ENCODE measurements at places on chromosomes 5 and 9.
A peak's percentile ranks its signal among the peaks of the same experiment; 100 is the strongest.

DNA sequence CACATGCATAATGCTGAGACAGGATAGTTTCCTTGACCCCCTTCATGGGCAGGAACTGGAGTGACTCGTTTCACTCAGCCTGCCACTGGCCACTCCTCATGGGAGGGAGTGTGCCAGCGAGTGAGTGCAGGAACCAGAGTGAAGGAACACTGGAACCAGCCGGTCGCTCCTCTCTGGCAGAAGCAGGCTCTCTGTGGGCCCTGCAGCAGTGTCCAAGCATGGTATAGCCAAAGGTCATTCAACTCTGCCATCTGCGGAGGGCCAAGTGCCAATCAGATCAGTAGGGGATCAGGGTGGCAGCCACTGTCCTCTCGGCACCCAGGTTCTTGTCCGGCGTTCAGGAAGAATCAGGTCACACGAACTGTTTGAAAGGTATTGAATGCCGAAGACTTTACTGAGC, 169.3 kb upstream of the PPP1R2B start:
- no peak for DNase-seq

- no peak for DNase-seq
Observed at GRCh38 chr5:176334031-176334770, 27.4 kb downstream of the KIAA1191 start.

- no peak for DNase-seq
Observed at GRCh38 chr9:137705443-137705863, 86.6 kb downstream of the EHMT1 start.

DNA sequence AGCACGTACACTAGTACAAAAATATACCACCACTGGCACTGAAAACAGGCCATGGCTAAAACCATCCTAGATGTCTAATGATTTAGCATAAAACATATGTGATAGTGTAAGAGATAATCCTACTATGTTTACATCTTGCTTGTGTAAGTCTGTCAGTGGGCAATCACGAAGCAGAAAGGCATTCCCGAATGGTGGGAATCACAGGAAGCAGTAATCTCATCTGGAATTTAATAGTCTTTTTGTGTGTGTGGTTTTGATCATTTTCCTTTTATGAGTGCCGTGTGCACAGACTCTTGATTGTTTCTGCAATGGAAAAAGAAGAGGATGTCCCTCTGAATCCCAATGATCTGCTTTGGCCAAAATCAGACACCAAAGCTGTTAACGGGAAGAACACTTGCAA, 200.5 kb downstream of the EBF1 start:
- DNase-seq = no peak

GRCh38 chr5:149657324-149657723, 72.8 kb upstream of the PPARGC1B start:
- DNase-seq = no peak

DNA sequence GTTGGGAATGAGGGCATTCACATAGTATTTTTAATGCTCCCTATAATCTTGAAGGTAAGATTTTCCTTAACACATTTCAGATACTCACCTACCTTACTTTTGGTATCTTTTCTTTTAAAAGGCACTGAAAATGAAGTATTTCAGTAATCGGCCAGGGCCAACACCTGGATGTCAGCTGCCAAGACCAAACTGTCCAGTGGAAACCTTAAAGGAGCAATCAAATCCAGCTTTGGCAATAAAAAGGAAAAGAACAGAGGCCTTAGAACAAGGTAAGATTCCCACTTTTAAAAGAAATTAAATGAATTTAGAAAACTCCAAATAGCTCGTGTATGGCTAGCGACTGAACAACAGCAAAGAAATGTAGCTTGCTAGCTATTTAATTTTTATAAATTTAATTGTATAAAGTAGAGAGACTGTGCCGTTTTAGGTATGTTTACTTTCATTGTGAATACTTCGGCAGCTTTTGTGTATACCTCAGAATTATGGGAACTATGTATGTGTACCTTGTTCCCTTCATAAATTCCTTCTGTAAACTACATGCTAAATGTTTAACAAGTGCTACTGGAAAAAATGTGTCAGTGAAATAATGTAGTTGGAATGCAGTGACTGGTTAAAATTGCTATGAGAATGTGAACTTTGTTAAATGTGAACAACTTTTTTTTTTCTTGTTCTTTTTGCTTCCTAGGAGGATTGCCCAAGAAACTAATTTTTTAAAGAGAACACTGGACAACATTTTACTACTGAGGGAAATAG, 41.9 kb downstream of the CDK7 start:
- DNase-seq = no peak

DNA sequence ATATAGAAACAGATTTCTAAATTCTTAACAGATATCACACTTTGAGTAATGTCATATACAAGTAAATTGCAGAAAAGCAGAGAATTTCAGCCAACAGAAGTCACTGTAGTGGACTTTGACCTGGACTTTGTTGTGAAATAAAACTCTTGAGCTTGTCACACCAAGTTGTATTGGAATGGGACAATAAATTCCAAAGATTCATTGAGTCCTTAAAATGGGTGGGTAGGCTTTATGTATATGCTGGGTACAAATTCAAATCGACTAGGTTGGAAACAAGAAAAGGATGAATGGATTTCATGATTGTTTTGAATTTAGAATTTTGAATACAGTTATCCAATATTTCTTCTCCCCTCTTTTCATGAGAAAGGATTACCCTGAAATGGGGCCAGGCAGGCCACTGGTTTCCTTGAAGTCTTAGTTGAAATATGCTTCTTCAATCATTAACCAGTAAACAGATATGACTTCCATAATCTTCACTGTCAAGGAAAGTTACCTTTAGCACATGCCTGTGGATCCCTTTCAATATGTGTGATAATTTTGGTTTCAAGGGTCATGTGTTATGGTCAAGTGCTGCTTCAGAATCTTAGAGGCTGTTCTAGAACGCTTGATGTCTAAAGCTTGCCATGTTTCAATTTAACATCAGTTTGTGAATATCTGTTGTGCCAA, 25.7 kb downstream of the PIP5K1B start:
- no peak for DNase-seq

- no peak for DNase-seq
Observed at GRCh38 chr9:79686381-79687130, 114.8 kb downstream of the TLE4 start.

DNA sequence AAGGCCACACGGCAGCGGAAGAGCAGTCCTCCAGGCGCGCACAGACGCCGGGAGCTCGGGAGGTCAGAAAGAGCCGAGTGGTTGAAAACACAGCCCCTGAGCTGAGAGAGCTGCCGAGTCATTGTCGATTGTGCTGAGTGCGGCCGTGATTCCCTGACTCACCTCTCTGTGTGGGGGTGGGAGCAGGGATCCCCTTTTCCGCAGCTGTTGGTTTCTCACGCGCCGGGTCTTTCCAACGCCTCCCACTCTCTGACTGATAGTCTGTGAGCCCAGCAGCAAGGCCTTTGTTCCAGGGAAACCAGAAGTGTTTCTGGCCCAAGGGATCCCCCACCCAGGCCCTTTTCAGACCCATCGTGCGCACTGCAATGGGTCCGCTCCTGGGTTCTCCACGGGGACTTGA, 97.3 kb downstream of the MRPL36 start:
- no peak for DNase-seq

DNA sequence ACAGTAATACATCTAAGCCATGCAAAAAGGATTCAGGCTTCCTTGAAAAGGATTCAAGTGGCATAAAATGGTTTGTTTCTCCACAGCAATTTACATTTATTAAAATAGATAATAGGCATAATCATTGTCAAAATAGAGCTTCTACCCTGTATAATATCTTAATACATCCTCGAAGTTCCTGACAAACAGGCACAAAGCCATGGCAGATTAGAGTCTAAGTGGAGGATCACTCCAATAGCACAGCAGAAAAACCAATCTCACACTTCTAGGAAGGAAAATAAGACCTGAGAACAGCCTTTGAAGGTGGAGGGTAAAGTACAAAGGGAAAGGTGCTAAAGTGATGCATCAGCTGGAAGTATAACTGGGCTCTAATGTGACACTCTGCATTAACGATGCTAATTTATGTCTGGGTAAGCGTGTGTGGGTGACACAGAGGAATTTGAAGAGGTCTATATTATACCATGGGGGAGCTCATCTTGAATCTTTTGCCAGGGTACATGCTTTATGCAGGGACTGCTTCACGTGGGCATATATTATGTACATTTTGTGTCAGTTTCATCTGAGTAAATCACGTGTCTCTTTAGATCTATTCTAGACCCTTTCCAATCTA, 28.8 kb downstream of the PPP2R2B start:
- DNase-seq = no peak

GRCh38 chr5:42543774-42544173, 120.5 kb downstream of the GHR start:
- no peak for DNase-seq

- peak; percentile 21 for DNase-seq
Observed at GRCh38 chr9:37036371-37036775, 2.3 kb upstream of the PAX5 start.

- DNase-seq = no peak
Observed at GRCh38 chr5:176397736-176398420, 9.3 kb downstream of the HIGD2A start.

DNA sequence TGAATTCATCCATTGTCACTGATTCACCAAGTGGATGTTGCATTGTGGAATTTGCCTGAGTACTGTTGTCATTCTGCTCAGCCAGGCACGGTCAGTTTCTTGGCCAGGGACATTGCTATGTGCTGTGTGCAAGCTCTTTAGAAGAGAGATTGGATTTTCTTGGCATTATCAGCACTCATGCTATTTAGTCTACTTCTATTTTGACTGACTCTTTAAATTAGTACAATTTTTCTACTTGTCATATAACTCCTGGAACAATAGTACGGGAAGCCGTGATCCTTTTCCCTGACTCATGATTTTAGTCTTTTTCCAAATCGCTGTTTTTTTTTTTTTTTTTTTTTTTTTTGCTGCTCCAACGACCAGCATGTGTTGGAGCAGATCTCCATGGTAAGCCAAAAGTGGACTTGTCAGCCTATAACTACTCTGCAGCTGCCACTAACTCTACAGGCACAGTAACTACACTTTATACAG, 129.7 kb downstream of the CDC42SE2 start:
- no peak for DNase-seq

DNA sequence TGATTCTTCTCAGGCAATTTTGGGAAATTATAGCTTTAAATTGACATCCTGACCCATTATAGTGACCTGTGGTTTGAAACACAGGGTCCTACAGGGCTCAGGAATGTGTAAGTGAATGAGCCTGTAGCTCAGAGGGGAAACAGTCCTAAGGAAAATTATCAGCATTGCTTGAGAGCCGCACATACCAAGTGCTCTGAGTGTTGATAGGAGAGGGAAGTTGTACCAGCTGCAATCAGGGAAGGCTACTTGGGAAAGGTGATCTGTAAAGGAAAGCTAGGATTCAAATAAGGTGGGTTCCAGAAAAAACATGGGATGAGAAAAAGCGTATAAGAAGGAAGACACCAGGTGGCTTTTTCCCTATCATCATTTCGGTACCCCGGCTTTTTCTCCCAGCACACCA, 4.4 kb upstream of the SLC25A51 start:
- DNase-seq = no peak

GRCh38 chr9:130672466-130672865, 8.1 kb downstream of the PRDM12 start:
- DNase-seq = peak; percentile 76

DNA sequence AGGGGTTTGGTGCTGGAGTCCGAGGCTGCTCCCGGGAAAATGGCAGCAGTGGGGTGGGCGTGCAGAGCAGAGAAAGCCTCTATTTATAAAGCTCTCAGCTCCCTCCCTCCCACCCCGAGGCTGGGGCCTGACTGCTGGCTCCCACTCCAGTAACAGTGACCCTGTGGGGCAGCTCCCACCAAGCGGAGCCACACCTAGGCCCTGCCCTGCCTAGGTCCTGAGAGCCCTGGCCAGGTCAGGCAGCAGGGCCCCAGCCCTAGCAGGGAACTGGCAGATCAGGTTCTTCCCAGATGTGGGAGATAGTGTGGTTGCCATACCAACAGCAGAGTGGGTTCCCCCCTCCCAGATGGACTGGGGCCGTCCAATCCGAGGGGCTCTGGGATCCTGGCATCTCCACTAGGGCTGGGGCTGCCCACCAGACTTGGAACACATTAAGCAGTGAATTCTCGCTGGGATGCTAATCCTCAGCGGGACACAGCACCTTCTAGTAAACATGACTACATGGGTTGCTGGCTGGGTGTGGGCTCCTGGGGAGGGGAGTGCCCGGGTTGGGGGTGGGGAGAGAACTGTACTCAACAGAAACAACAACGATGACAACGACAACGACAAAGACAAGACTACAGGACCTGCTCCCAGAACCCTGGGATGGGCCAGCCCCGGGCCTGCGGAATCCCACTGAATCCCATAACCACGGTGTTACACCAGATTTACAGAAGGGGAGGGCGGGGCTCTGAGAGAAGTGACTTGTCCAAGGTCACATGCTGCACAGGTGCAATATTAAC, 1.5 kb downstream of the SH3GLB2 start:
- peak; percentile 61 for DNase-seq

- DNase-seq = no peak
Observed at GRCh38 chr5:1734908-1735289, 64.7 kb downstream of the MRPL36 start.

DNA sequence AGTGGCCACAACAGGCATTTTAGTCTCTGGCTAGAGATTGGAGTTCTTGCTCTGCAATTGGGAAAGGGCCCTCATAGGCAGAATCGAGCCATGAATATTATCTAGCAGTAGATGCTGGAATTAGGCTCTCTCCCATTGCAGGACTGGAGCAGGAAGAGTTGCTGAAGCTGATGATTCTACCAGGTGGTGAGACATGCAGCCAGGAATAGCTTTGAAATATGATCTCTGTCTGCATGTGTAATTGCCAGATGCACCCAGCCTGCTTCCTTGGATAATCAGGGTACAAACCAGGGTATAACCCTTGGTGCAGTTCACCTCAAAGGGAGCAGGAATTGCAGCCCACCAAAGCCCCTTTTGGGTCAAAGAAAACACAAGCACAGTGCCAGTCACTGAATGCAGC, 211.4 kb upstream of the FTMT start:
- DNase-seq = peak; percentile 8

DNA sequence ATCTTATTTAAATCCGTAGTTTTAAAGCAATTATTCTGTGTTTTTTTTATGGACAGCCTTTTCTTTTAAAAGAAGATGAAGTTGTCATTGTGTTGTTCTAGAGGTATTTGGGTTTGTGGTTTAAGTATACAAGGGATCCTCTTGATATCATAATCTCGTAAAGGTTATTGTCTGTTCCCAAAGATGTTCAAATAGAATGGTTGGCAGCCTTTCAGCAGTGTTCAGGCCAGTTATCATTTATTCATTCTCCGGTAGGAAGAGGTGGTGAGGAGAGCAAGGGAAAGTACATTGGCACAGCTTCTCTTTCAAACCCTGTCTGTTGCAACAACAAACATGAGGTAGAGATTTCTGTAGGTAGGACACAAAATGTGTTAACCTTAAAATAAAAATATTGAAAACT, 147.0 kb downstream of the FOCAD start:
- DNase-seq = no peak

GRCh38 chr5:176658817-176659511, 11.7 kb downstream of the TSPAN17 start:
- no peak for DNase-seq

DNA sequence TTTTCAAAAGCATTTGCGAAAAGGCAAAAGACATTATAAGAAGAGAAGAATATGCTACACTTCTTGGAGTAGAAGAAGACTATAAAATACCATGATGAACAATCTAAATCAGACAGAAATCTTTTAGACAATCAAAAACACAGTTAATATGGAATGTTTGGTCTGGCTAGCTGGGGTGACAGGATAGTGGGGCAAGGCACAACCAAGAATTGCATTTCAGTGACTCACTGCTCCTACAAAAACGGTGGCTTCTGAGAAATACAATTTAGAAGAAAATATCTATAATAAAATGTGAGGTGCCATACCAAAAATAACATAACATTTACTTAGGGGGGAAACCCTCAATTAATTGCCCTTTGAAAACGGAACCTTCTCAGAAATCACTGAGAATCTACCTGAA, 363.4 kb downstream of the NPR3 start:
- no peak for DNase-seq
